BJ (cell line): ENCODE measurements at places on chromosomes 11 and 22.

GRCh38 chr11:20712912-20713311, 43.5 kb downstream of the NELL1 start:
- DNase-seq: no peak

- DNase-seq: no peak
Measured at GRCh38 chr11:13321431-13321830, 43.8 kb downstream of the BMAL1 start.

GRCh38 chr11:120025606-120026335, 112.1 kb downstream of the TRIM29 start:
- no peak for DNase-seq

DNA sequence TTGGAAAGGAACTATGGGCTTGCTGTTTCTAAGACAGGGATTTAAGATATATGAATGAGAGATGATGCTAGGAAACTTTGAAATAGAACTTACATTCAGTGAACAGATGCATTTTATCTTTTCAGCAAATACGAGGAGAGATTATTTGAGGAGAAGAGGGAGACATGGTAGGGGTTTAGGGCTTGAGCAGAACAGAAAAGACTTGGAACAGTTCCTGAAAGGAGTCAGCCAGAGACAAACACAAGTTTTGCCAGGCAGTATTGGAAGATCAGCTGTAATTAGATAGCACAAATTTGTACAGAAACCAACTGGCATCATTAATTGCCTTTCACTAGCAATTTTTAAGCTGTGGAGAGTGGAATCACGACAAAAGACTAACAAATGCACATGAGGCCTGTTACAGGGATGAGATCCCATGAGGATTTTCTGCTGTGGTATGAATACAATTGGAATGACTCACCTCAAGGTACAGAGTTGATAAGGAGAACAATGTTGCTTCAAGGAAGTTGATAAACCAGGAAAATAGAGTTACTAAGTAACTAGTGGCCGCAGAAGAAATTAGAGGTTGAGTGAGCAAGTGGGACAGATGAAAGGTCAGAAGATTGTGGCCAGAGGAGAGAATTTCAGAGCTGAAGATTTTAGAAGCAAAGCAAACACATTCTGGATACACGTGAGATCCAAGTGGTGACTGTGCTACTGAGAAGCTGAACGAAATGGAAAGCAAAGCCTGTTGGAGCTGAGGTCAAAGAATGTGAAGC, 67.9 kb downstream of the CYB5R2 start:
- no peak for DNase-seq

- DNase-seq: no peak
Measured at GRCh38 chr11:44596525-44597276, 31.2 kb downstream of the CD82 start.

DNA sequence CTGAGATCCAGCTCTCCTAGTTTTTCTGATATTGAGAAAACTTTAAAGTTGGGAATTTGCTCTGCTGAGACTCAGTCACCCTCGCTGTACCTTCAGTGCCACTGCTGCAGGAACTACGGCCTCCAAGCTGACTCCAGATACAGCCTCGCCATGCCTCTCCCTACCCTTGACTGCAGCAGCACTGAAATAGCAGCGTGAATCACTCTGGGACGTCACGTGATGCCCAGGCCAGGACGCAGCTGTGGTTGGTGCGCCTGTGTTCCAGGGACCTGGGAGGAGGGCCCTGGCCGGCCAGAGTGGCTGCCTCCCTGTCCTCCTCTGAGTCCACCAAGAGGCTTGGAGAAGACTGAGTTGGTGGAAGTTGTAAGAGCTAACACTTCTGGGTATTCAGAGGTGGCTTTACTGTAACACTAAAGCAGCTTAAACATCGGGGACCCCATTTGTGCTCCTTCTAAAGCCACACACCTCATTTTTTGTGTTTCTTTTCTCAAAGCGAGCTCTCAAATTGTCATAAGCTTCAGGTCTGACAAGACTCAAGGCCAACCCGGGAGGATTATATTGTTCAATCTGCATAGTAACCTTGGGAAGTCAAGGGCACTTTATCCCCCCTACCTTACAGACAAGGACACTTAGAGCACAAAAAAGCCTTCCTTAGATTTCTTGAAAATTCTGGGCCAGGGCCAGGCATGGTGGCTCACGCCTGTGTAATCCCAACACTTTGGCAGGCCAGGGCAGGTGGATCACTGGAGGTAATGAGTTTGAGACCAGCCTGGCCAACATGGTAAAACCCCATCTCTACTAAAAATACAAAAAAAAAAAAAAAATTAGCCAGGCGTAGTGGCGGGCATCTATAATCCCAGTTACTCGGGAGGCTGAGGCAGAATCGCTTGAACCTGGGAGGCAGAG, 4.2 kb upstream of the STIP1 start:
- peak; percentile 72 for DNase-seq

DNA sequence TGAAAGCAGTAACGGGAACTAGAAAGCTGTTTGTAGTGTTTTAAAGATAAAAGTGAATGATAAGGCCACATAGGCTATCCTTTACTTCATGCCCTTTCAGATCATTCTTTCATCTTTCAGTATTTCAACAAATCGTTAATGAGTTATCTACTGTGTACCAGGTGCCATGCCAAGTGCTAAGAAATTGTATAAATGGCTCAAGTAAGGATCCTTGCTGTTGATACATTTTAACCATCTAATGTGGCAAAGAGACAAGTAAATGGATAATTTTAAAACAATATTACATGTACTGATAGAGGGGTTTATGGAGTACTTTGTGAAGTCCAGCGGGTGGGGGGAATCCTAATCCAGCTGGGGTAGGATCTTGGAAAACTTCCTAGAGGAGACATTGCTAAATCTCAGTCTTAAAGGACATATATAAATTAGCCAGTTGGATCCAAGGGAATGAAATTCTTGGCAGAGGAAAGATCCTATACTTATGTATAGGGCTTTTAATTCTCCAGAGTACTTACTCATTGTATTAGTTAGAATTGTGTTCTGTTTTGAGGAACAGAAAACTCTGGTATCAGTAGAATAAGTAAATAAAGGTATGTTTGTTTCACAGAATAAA, 119.4 kb downstream of the TRIM44 start:
- DNase-seq: no peak

DNA sequence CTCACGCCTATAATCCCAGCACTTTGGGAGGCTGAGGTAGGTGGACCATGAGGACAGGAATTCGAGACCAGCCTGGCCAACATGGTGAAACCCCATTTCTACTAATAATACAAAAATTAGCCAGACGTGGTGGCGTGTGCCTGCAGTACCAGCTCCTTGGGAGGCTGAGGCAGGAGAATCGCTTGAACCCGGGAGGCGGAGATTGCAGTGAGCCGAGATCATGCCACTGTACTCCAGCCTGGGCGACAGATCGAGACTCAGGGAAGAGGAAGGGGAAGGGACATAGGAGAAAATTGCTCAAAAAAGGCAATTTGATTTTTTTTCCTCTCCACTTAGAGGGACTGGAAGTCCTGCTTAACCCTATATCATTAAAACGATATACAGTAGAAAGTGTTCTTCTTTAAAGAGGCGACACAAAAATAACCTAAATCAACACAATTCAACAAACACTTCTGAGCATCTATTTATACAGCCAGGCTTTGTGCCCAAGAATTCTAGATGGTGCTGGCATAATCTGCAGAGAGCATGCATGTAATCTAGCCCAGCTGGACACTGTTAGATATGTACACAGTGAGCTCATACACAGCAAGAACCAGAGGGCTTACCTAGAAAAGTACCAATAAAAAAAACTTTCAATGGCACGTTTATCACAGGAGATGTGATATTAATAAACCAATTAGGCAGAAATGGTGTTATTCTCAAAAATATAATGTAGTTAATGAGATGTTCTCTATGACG, 20.9 kb upstream of the DENND5A start:
- DNase-seq: no peak

GRCh38 chr11:3609416-3610265, 32.2 kb downstream of the ART5 start:
- DNase-seq: no peak

GRCh38 chr11:85737738-85738137, 51.7 kb upstream of the CCDC89 start:
- DNase-seq: no peak

GRCh38 chr11:72844356-72844755, 30.1 kb downstream of the ATG16L2 start:
- peak; percentile 53 for DNase-seq

- no peak for DNase-seq
Measured at GRCh38 chr11:1589996-1590395, 4.9 kb upstream of the KRTAP5-1 start.

DNA sequence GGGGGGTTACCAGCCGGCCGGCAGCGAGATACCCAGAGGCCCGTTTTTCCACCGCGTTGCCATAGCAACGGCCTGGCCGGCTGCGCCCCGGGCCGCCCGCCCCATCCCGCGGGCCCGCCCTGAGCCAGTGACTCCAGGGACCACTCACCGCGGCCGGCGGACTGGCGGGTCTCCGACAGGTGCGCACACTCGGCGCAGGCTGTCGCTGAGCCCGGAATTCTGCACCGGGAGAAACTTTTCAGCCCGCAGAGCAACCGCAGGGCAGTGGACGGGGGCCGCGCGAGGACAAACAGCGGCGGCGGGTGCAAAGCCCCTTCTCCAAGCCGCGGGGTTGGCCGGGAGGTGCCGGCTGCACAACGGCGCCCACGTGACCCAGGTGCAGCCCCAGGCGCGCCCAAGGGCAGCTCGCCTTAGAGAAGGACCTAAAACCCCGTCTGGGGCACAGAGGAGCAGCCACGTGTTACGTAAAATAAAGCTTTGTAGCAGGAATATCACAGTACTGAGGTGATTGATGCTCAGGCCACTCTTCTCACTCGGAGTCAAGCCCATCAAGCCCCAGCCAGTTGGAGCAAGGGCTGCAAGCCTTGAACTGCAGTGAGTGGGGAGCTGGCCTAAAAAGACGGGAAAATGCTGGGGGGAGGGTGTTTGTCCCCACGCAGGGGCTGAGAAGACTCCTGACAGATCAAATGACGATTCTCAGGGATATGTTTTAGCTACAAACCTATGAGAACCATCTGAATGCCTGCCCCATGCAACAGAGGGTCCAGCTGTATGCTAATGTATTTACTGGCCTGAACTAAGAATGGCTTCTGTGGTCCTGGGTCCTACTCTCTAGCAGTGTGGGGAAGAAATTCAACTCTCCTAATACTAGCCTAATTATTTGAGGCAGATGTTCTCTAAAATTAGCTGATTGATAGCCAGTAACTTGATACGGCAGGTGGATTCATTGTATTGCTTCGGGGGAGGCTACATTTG, at the start of gene STK33:
Gene STK33 (minus strand): TSS at position 294 of the 975 bp plus-strand sequence. CDS start 119,323 bp downstream, outside the sequence.
- no peak for DNase-seq

DNA sequence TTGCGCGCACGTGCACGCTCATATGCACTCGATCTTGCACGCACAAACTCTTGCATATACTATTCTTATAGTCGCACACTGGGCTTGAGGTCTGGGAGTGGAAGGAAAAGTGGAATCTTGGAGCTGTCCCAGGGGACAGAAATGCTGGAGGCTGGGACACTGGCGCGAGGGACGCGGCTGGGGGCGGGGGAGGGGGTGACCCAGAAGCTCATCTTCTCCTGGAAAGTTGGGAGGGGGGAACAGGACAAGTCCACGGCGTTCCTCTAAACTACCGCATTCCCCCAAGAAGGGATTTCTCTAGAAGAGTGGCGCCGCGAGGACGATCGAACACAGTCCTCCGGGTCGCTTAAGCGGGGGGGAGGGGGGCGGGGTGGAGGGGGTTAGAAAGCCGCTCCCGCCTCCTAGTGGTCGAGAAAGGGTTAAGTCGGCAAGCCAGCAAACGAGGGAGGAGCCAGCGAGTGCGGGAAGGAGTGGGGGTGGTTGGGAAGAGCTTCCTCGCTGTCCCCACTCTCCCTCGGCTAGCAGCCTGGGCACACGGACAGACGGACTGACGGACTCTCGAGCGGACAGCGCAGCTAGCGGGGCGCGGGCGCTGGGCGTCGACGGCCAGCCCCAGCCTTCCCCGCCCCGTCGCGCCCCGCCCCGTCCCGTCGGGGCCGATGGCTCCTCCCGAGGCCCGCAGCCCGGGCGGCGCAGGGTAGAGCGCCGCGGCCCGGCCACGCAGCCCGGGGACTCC, at the start of gene RTN4RL2:
Gene RTN4RL2 (plus strand): TSS at position 507 of the 736 bp plus-strand sequence. CDS start 338 bp downstream, outside the sequence.
- no peak for DNase-seq

DNA sequence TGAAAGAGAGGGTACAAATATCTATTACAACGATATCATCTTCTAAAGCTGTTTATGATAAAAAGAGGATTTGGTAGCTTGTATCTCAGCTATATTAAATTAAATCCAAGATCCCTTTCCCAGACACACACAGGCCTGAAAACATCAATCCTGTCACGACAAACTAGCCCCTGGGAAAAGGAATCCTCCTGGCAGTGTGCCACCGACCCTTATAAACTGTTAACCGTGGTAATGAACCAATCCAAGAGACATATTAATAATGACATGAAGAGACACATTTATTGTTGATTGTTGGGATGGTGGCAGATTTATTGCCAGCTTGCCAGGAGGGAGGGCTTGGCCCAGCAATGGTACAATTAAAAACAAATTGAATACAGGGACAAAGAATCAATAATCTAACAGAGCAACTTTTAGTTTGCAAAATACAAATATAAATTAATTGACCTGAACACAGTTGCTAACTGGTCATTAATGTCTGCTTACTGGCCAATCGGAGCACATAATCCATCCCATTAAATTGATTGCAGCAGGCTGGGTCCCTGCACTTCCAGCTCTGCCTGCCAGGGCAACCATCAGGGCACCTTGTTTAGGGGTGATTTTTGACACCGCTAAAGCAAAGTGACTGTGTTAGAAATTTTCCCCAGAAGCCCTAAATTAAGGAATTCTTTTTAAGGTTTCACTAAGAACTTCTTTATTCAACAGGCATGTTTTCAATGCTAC, 887.6 kb downstream of the OPCML start:
- DNase-seq: no peak

DNA sequence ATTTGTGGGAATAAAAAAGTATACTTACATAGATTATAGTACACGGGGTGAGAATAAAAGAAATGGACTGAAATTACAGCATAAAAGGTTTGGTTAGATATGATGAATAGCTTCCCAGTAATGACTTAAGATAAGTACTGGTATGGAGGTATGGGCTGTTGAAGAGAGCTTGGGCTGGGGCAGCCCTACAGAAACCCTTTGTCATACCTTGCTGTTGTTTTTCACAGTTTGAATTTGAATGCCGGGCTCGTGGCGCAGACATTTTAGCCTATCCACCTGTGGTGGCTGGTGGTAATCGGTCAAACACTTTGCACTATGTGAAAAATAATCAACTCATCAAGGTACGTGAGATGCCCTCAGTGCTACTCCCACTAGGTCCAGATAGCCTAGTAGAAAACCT, 42.3 kb upstream of the RBX1 start:
- no peak for DNase-seq

DNA sequence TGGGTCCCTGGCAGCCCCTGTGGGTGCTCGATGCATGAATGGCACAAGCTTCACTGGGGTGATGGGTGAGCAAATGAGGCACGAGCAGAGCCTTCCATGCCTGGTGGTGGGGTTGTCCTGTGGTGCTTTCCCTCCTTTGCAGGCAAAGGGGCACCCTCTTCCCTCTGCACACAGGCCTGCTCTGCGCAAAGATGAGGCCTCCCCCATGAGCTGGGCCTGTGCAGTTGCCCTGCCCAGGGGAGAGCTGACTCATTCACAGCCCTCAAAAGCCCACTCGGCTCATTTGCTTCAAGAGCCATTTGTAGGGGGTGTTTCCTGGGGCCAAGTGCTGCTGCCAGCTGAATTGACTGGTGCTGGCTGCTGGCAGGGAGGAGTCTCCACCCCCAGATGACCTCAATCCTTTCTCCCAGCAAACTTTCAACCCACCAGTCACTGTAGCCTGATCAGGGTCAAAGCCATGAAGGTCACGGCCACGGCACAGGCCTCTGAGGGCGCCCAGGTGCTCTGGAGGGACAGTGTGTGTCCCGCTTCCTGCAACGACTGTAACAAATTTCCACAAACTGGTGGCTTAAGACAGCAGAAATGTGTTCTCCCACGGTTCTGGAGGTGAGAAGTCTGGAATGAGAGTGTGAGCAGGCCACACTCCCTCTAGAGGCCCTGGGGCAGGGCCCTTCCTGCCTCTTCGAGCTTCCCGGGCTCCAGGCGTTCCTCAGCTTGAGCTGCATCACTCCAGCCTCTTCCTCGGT, 48.8 kb upstream of the ANO1 start:
- no peak for DNase-seq
